ENCODE measurements at places on chromosomes 3 and 15.

- DNase-seq, result no peak
Observed at GRCh38 chr15:90113166-90113565, 10.9 kb upstream of the IDH2 start.

DNA sequence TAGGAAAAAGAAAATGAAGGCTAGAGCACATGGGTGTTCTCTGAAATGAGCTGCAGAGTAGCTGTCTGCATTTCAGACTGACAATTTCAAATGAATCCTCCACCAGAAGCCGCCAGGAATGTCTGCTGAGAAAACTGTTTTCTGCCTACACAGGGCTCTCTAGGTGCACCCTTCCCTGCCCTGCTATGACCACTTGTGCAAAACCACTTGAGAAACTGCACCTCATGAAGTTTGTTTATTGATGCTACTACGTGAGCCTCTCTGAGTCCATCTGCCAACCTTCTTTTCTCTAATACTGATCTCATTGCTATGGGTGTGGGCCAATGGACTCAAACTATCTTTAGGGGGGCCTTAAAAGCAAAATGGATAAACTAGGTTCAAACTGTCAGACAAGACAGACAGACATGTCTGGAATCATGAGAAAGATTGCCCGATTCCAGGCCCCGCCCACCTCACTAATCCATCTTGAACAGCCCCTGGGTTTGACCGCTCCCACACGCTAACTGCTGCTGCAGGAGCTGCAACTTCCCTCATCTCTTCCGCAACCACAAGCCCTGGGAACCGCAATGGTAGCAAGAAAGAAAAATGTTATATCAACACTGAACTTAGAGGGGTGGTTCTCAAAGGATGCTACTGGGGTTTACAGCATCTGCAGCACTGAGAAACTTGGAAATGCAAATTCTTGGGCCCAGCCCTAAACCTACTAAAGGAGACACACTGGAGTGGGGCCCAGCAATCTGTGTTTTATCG lies 9.0 kb upstream of the CD47 start:
- DNase-seq, result no peak

- no peak for DNase-seq
Observed at GRCh38 chr15:47610736-47611135, 106.6 kb upstream of the SEMA6D start.

DNA sequence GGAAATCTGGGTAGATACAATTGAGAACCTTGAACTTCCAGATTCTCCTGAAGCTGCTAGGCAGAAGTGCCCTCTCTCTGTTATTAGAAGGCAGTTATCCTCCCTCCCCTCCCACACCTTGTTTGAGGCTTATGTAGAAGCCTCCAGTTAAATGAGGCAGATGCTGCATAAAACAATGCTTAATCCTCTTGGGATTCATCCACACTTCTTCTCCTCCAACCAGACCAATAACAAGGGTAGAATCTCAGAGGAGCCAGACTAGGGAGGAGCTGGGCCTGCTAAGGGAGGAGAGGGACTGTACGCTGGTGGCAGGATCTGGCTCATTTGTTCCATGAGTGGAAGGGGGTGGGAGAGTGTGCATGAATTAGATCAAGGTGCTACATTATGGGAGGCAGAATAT lies 88.3 kb upstream of the PRR23C start:
- DNase-seq, result no peak

GRCh38 chr3:166257715-166258114 lies 420.5 kb upstream of the BCHE start:
- no peak for DNase-seq

- DNase-seq, result no peak
Observed at GRCh38 chr3:25900161-25900560, 110.3 kb downstream of the OXSM start.

- peak; percentile 51 for DNase-seq
Observed at GRCh38 chr3:37712918-37713817, 148.5 kb upstream of the CTDSPL start.

- DNase-seq, result no peak
Observed at GRCh38 chr15:68200016-68200861, 4.9 kb downstream of the CALML4 start.

- peak; percentile 99 for DNase-seq
Observed at GRCh38 chr3:63343674-63344073, 65.6 kb downstream of the SYNPR start.

All from fibroblast of skin of right quadriceps (primary cell).